ENCODE measurements at places on chromosomes 4 and X. TPM values are rescaled to one million over a fixed set of nuclear protein-coding genes. Genes with fewer than 3 reads are reported as not detected.

Gene FREM3
- total RNA-seq, result not detected

Gene GNRHR
- total RNA-seq, result not detected

Gene FATE1
- total RNA-seq, result not detected

Gene MRFAP1L1
- 57.2 TPM for total RNA-seq

Gene RXFP1
- total RNA-seq, result 0.15 TPM

Gene AFM
- not detected for total RNA-seq
